ENCODE measurements at places on chromosomes 6 and 20. TPM values are rescaled to one million over a fixed set of nuclear protein-coding genes. Genes with fewer than 3 reads are reported as not detected.

Gene ME1
- total RNA-seq, result 32.4 TPM

Gene TPBG
- 21.2 TPM for total RNA-seq

Gene CST5
- not detected for total RNA-seq

Gene PLA2G7
- 0.32 TPM for total RNA-seq

Gene SAMD3
- 0.20 TPM for total RNA-seq

- no peak for ATAC-seq
Measured at GRCh38 chr6:89118931-89119330, 1.1 kb upstream of the SRSF12 start.

GRCh38 chr20:61599061-61599531 lies 347.0 kb downstream of the CDH4 start:
- ATAC-seq, result no peak

- ATAC-seq, result no peak
Measured at GRCh38 chr6:14487625-14488024, 370.1 kb downstream of the CD83 start.

- no peak for ATAC-seq
Measured at GRCh38 chr6:39003072-39003471, 45.5 kb upstream of the GLP1R start.

- ATAC-seq, result no peak
Measured at GRCh38 chr20:58695084-58695722, 2.6 kb downstream of the NPEPL1 start.

DNA sequence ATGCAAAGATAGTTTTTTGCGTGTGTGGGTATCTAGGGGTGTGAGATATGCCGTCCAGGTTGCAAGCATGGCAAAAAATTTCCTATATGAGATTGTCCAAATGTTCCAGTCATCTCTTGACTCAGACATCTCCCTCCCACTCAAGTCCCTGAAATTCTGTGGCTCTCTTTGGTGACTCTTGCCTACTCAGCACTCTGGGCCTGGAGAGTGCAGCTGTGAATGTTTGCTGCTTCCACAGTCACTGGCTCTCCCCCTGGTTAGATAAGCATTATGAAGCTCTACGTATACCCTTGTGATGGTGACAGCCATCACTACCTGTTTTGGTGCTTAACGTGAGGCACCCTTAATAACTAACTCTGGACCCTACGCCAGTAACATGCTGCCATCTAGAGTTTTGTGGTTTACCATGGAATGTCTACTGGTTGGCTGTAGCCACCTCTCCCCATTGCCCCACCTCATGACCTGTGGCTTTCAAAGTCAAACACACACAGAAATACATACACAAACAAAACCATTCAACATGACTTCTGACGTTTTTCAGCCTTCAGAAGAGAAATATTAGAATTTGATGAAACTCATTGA lies 621.9 kb upstream of the CITED2 start:
- ATAC-seq, result no peak

- ATAC-seq, result no peak
Measured at GRCh38 chr6:147384737-147385710, 123.5 kb upstream of the SAMD5 start.
